ENCODE measurements at places on chromosomes 4 and X.

DNA sequence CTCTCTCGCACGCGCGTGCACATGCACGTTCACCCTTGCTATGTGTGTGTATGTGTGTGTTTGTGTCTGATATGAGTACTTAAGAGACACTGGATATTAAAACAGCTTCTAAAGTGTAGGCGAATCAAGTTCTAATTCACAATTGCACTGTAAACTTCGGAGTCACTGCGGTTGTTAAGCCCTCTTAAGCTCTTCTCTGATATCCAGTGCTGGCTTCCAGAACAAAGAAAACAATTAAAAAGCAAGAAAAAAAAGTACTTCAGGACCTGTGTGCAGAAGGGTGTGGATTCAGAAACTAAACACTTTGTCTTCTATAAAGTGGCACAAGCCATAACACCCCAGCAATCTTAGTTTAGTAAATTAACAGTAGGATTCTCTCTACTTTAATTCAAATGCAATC is 300.2 kb downstream of the PCDH7 start:
- no peak for DNase-seq

DNA sequence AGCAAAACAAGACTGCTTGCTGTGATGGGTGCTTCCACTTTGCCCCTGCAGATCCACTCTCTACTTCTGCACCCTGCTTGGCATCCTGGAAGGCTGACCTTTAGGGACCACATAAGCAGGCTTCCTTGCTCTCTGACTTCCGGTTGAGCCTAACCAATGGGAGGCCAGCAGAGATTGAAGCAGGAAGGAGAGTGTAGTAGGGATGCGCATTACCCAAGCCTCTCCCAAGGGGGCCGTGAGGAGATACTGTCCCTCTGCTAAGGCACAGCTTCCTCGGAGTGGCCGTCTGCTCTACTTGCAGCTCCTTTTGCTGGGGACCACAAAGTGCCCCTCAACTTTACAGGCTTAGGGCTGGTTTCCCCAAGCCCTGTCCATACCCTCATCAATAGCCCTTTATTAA is 624.3 kb upstream of the TENM3 start:
- no peak for DNase-seq

- no peak for DNase-seq
These were observed 95.4 kb upstream of the ENPP6 start for GRCh38 chr4:184313058-184313581.

GRCh38 chr4:109015413-109015810 is 252.6 kb upstream of the ETNPPL start:
- no peak for DNase-seq

- DNase-seq, result no peak
These were observed 6.8 kb downstream of the BCOR start for GRCh38 chrX:40090961-40091360.

- no peak for DNase-seq
These were observed 148.8 kb downstream of the POLA1 start for GRCh38 chrX:24842486-24842885.

DNA sequence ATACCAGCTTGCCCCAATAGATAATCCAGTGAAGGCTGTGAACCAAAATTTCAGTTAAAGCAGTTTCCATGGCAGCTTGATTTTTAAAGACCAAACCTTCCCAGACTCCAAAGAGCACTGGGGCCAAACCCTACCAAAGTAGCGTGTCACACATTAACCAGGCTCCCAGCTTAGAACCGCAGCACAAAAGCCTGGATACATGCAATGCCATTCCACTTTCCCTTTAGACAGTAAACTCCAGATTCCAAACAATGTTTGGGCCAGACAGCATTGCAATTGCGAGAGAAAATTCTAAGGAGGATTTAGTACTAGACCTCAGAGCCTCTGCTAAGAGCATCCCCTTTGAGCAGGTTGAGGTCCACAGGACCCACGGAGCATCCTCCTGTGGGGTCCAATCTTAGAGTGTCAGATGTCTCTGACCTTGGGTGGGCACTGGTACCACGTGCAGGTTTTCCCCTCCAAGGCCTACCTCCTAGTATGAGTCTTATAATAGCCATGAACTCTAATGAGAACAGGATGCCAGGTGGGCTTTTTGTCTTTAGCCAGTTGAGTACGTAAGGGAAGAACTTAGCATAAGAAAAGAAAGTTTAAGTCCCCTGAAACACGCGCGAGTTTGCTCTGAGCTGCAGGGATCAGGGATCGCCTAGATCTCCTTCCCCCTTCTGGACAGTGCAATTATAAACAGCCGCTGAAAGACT is 38.8 kb downstream of the MGARP start:
- DNase-seq, result no peak

GRCh38 chr4:13612569-13612968 is 15.0 kb downstream of the BOD1L1 start:
- no peak for DNase-seq

DNA sequence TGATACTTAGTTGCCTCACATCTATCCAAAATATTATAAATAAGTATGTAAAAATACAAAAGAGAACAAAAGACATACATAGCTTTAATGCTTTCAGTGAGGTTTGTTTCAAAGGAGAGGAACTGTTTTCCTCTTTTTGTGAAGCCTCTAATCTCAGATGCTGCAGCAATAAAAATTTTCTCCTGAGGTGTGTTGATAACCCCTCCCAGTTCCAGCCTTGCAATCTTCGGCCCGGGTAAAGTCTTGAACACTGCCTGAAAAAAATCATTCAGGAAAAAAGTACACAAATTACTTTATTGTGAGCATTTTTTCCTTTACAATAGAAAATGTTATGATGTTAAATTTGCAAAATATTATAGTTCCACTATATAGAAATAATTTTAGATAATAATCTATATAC is 8.8 kb downstream of the BBS7 start:
- DNase-seq, result no peak

- peak; percentile 3 for DNase-seq
These were observed 1.1 kb downstream of the XIAP start for GRCh38 chrX:123860983-123861382.

DNA sequence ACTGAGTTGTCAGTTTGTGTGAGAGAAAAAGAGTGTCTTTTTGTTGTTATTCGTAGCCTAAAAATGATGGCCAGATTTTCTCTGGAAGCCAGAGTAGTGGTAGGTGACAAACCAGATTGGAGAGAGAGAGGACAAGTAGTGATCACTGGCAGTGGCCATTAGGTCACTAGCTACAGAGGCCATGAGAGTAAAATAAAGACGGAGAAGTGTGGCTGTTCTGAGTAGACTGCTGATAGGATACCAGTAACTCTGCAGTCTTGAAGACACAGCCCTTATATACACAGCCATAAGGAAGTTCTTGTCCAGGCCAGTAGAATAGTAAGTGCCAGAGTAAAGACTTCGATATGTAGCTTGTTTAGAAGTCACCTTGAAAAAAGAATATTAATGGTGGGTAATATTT is 7.7 kb downstream of the SLC30A9 start:
- no peak for DNase-seq

GRCh38 chr4:187550256-187550950 is 445.2 kb upstream of the ZFP42 start:
- no peak for DNase-seq

DNA sequence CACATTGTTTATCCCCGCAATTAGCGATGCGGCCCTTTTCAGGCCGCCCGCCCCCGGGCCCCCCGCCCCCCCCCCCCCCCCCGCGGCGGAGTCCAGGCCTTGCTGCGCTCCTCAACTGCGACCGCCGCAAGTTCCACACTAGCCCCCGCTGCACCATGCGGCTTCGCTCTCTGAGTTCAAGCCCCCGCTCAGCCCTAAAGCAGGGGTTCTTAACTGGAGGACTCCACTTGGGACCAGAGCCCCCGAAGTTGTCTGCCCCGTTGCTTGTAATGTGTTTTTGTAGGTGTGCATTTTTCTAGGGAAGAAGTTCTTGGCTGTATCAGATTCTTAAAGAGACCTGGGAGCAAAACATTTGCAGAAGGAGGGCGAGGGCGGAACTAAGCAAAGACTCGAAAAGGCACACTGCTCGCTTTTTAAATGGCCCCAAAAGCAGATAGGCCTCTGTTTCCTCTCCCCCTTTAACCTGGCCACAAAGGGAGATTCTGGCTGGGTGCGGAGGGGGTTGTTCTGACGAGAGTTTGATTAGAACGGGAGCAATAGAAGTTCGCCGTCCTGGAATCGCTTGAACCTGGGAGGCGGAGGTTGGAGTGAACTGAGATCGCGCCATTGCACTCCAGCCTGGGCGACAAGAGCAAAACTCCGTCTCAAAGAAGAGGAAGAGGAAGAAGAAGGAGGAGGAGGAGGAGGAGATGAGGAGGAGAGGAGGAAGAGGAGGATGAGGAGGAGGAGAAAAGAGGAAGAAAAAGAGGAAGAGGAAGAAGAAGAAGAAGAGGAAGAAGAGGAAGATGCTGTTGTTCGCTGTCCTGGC is 2.3 kb upstream of the MSX1 start:
- DNase-seq, result no peak

- DNase-seq, result peak; percentile 8
These were observed 26.7 kb downstream of the FAM156B start for GRCh38 chrX:52923781-52924241.

Data from Ammon's horn (tissue), 1 donor.